ENCODE measurements at places on chromosomes 4 and X.

DNA sequence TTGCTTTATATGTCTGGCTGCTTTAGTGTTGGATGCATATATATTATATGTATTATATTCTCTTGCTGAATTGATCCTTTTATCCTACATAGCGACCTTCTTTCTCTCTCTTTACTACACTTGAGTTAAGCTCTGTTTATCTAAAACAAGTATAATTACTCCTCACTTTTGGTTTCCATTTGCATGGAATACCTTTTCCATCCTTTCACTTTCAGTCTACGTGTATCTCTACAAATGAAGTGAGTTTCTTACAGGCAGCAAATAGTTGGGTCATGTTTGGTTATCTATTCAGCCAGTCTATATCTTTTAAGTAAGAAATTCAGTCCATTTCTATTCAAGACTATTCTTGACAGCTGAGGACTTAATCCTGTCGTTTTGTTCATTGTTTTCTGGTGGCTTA lies 167.5 kb upstream of the USP38 start:
- no peak for DNase-seq

DNA sequence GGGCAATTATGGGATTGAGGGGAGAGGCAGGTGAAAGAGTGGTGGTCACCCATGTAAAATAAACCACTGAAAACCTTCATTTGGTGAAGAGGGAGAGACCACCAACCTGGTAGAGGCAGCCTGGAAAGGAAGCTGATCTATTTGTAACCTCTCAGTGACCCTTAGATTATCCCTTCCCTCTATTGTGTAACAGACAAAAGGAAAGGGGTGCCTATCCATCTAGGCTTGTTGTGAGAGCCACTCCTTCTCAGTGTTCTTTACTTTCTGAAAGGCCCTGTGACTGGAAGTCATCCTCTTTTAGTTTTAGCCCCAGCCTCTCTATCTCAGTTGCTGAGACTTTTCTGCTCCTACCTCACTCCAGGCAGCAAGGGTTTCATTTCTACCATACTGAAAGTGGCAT lies 142.4 kb downstream of the TMEM164 start:
- no peak for DNase-seq

DNA sequence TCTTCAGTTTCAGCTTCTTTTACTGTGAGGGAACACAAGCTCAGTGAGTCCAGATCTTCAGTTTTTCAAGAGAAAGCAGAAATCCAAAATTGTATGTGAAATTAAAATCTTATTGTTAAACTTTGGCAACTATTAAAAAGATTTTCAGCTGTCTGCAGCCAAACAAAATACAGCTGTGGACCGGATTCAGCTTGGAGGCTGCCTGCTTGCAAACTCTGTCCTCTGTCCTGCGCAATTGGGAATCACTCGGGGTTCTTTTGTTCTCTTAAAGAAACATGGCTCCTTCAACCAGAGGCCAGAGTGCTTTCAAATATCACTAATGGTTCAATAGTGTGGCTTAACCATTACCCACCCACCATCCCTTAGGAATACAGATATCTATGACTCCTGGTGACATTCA lies 201.2 kb downstream of the CHIC2 start:
- DNase-seq = no peak

- peak; percentile 28 for DNase-seq
Observed at GRCh38 chr4:142883040-142883832, 37.1 kb upstream of the INPP4B start.

DNA sequence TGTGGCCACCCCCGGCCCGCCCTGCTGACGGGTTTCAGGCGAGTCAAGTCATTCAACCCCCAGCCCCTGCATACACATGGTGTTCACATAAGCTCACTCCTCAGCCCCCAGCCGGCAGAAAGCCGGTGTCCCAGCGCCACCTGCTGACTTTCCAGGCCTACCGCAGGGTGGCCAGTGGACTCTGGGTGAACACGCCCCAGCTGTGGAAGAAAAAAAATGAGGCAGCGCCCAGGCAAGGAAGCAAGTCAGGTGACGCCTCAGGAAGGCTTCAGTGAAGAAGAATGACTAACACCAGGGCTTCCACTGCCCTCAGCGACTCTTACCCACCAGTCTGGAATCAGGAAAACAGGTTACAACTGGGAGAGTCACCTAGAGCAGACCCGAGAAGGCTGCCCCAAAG lies 15.8 kb downstream of the BCAP31 start:
- DNase-seq = peak; percentile 73

GRCh38 chrX:64758047-64758446 lies 218.2 kb downstream of the ZC4H2 start:
- no peak for DNase-seq

GRCh38 chr4:39495446-39496213 lies 31.6 kb downstream of the UGDH start:
- no peak for DNase-seq

DNA sequence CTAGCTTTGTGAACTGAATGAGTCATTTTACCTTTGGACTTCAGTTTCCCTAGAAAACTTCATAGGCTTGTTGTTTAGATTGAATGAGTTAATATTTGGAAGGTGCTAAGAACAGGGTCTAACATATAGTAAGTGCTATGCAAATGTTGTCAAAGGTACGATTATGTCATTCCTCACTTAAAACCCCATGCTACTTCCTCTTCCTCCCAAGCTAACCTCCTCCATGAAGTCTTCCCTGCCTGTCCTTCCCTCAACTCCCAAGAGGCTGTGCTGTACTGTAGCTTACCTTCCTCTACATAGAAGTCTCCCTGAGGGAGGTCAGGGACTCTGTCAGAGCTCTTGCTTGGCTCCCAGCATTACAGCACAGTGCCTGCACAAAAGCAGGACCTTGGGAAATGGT lies 103.4 kb upstream of the PJA1 start:
- no peak for DNase-seq

- no peak for DNase-seq
Observed at GRCh38 chr4:128134925-128135324, 73.8 kb downstream of the LARP1B start.

DNA sequence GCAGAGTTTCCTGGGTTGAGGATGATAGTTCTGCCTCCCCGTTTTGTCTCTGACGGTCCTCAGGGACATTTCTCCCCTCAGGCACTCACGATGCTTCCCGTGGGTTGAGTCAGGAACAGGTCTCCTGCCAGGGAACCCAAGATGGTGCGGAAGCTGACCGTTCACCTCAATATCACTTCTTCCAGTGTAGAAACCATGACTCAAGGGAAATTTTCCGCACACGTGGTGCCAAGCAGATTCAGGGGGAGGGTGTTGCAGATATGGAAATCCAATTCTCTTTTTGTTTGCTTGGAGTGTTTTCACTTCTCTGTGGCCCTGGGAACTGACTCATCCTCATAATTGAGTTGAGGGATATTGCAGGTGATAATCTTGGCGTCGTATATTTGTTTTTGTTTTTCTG lies 46.7 kb downstream of the CXorf49B start:
- no peak for DNase-seq

DNA sequence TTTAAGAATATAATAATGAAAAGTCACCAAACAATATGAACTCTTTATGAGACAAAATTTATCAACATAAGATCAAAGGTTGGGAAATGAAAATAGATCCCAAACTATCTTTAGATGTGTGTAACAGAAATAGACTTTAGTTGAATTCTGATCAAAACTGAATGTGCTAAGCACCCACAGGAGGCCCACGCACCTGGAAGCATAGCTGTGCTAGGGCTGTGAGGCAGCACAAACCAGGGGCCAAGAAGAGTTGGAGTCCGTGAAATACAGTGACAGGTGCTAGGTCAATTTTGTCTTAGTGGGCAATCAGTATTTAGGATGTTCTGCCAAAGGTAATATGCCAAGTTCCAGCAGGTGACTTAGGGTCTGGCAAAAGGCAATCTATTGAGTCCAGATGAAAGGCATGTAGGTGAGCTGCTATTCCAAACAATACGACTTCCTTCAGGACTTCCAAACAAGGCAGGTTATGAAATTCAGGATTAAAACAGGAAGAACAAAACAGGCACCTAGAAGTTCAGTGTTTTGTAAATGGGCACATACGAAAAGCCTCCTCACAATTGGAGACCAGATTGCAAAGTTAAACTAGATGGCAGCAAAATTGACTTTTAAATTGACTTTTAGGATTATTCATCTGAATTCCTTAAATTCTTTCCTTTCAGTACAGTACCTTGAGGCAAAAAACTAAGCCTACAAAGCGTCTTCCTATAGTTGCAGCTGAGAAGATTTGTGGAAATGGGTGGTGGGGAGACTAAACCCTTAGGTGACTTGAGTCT lies 4.7 kb upstream of the PCDH18 start:
- no peak for DNase-seq

GRCh38 chr4:42673082-42673425 lies 16.1 kb upstream of the ATP8A1 start:
- no peak for DNase-seq

- no peak for DNase-seq
Observed at GRCh38 chr4:158299459-158300007, 89.2 kb downstream of the TMEM144 start.

GRCh38 chr4:174604198-174604597 lies 81.9 kb upstream of the HPGD start:
- DNase-seq = no peak

- no peak for DNase-seq
Observed at GRCh38 chr4:122873146-122873545, 46.5 kb downstream of the FGF2 start.

- DNase-seq = no peak
Observed at GRCh38 chr4:3371033-3372001, 70.5 kb upstream of the HGFAC start.

- DNase-seq = no peak
Observed at GRCh38 chr4:156829201-156829873, 142.3 kb downstream of the PDGFC start.

- peak; percentile 22 for DNase-seq
Observed at GRCh38 chr4:155529272-155529671, 137.4 kb upstream of the GUCY1A1 start.

GRCh38 chr4:46653842-46654241 lies 255.2 kb downstream of the COX7B2 start:
- no peak for DNase-seq

DNA sequence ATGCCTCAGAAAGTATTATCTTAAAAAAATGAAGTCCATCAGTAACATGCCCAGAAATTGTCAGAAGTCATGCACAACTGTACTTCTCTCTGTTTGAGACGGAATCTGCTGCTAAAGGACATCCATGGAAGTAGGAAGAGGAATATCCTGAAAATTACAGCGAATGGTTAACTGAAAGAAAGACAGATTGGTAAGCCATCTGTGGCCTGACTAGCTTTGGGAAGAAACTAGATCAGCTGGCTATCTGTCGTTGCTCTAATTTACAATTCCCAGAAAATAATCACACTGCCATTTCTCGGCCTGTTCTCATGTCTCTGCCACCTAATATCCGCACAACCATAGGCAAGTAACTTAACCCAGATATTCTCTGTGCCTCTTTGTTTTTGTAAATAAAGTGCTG lies 496.5 kb downstream of the PCDH19 start:
- DNase-seq = no peak

DNA sequence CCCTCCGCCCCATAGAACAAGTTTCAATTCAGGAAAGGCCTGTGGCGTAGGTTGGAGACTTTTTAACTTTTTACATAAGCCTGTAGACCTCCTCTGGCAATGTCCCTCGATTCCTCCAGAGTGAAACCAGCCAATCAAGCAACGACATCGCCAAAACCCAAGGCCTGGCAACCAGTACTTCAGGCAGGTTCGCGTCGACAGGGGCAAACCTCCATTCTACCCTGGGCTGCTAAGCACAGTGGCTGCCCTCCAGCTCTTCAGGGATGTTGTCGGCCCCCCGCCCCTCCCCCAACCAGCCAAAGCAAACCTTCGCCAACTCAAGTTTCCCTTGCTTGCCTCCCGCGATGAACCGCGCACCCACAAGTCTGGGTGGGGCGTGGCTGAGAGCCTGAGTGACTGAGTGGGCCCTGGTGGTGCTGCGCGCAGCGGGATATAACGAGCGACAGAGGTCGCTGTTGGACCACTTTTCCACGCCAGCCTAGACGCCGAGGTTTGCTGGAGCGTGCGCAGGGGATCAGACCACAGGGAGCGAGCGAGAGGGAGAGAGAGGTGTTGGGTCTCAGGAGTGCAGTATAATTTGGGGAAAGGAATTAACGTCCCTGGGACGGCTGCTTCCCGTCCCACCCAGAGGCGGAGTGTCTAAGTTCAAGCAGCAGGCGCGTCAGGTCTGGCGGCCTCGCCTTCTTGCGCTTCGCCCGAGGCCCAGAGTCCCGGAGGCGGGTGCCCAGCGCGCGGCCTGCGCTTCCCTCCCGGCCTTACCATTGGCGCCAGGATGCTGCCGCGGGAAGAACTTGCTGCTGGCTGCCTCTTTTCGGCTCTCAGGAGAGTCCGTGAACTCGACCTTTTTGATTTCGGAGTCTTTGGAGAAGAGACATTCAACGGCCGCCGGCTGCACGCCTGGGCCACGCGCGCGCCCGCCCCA lies 9.0 kb upstream of the PITX2 start:
- DNase-seq = peak; percentile 84

DNA sequence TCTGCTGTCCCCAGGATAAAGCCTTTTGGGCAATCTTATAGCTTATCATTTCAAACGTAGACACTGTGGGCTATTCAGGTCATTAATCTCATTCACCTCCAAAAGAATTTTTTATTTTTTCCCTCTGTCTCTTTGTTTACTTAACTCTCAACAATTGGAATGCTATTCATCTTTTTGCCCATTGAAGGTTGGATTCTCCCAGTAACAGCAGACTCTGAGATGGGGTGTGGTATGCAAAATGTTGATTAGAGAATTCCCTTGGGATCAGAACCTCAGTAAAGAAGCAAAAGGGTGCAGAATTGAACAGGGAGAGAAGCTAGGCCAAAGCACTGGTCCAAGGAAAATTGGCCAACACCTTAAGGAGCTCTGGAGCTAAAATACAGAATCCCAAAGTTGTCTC lies 60.4 kb downstream of the CAMK2D start:
- no peak for DNase-seq

DNA sequence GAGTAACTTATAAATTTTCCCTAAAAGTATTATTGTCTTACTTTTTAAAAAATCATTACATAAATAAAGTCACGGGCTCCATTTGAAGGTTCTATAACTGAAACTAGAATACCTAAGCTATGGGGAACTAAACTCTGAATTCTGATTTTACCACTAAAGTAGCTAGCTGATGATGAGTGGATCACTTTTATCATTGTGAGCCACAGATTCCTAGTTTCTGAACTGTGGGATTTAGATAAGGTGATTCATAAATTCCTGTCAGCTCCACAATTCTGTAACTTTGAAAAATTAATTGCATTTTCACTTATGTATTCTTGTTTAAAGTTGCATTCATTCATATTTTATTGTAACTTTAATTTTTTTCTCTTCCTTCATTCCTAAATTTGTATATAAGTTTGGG lies 540.9 kb downstream of the GBA3 start:
- DNase-seq = no peak

All from endothelial cell (in vitro differentiated cells).